ENCODE measurements at places on chromosomes 4 and X.

- no peak for DNase-seq
These were observed 596.5 kb upstream of the INTU start for GRCh38 chr4:127036296-127036695.

- DNase-seq = no peak
These were observed 95.1 kb downstream of the GPM6A start for GRCh38 chr4:175716961-175717360.

GRCh38 chrX:70338290-70338689 lies 48.4 kb downstream of the KIF4A start:
- DNase-seq = no peak

DNA sequence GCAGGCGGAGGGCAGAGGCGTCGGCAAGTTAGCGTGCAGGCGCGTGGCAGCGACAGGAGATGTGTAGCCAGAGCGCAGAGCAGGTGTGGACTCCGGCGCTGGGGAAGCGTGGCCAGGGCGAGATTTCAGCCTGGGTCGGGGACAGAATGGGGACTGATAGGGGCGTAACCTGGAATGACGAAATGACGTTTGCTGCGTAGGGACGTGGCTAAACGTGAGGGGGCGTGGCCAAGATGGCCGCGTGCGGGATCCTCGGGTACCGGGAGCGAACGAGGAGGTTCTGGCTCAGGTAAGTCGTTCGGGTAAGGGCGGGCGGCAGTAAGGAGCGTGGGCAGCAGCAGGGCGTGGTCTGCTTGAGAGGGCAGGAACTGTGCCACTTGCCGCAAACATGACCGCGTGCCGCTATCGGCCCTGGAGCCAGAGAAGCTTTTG lies 10.9 kb upstream of the CLTRN start:
- peak; percentile 43 for DNase-seq

DNA sequence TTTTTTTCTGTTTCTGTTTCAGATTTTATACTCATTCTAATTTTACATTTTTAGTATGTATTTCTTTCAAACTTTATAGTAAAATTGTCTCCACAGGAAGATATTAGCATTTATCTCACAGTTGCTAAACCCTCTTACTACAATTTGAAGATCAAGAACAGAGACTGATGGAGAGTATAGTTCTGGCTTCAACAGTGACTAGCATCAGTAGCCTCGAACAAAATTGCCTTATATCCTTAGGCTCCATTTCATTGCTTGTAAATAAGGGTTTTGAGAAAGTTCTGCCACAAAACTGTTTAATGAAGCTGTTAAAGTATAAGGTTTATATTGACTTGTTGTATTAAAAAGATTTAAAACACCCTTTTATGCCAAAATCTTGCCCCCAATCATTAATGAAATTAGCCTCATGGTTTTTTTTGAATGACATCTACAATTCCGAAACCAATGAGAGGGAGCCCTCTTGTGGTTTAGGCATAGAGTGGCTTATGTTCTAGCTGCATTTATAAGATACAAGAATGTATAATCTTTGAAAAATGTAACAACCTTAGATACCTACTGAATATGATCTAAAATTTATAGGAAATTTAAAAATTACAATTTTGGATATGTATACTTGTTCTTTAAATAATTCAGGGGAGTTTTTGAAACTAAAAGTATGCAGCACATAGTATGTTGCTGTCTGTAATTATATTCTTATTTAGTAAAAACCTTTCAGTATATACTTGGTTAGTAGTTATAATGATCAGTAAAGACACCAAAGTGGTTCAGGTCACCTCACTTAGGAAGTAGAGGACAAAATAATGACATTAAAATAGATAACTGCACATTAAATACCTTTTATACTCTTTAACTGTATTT lies 109.8 kb upstream of the HPGD start:
- DNase-seq = peak; percentile 16

- no peak for DNase-seq
These were observed 26.4 kb downstream of the TIGD2 start for GRCh38 chr4:89137695-89138094.

DNA sequence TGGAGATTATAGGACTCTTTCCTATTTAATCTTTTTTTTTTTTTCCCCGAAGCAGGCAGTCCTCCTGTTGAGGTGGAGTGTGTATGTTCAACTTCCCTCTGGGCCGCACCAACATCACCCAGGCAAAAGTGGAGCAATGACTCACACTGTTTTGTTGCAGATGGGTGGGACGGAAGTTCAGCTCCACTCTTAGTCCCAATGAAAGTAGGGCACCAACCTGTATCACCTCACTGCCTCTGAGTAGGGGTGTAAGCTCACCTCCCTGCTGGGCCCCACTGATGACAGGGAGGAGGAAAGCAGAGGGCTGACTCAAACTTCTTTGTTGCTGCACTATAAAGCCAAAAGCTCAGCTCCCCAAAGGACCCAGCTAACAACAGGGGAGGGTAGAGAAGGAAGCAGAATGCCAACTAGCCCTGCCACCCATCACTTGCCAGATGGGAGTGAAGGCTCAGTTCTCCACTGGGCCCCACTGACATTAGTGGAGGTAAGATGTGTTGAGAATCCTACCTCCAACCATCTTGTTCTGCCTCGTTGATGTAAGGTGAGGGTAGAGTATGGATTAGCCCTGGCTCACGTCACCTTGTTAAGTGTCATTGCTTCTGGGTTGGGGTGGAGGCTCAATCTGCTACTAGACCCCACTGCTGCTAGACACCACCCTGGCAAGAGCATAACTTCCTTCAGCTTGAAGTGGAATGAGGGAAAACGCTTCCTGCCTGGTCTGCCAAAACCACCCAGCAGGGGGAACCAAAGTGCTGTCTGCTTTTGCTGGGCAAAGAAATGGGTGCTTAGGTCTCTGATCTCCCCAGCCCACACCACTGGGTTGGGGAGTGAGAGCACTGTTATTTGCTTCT lies 14.1 kb downstream of the RPS6KA3 start:
- no peak for DNase-seq

DNA sequence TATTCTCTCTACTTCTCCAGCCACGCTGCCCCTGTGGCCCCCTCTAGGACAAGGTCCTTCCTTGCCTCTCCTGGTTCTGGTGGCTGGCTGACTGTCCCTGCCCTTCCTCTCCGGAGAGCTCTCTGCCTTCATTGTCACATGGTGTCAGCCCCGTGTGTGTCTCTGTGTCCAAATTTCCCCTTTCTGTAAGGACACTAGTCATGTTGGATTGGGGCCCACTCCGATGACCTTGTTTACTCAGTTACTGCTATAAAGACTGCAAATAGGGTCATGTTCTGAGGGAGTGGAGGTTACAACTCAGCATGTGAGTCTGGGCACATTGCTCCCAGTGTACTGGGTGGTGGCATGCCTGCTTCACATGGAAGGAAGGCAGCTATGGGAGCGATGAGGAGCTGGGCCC lies 129.5 kb upstream of the PSAPL1 start:
- no peak for DNase-seq

DNA sequence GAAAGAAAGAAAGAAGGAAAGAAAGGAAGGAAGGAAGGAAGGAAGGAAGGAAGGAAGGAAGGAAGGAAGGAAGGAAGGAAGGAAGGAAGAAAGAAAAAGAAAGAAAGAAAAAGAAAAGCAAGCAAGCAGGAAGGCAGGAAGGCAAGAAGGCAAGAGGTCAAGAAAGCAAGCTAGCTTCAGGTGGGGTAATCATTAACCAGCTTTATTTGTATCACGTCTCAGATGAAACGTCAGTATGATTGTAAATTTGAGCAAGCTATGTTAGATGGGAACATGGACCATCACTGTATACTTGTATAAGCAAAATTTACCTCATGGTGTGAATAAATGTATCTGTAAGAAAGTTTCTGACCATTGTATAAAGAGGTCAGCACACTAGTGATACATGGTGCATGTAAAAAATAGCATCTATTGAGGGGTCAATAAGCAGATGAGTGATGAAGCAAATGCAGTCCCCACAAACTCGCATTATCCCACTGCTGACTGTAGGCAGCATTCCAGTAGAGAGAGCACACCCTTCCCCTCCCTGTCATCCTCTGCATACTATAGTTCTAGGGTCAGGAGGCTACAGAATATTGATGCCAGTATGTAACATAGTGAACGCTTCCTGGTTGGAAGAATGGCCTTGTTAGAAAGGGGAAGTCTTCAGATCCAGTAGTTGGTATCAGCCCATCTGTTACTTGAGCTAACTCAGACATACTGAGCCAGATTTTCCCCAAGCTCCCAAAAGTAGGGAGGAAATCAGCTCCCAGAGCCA lies 16.5 kb upstream of the KLHL34 start:
- DNase-seq = no peak

DNA sequence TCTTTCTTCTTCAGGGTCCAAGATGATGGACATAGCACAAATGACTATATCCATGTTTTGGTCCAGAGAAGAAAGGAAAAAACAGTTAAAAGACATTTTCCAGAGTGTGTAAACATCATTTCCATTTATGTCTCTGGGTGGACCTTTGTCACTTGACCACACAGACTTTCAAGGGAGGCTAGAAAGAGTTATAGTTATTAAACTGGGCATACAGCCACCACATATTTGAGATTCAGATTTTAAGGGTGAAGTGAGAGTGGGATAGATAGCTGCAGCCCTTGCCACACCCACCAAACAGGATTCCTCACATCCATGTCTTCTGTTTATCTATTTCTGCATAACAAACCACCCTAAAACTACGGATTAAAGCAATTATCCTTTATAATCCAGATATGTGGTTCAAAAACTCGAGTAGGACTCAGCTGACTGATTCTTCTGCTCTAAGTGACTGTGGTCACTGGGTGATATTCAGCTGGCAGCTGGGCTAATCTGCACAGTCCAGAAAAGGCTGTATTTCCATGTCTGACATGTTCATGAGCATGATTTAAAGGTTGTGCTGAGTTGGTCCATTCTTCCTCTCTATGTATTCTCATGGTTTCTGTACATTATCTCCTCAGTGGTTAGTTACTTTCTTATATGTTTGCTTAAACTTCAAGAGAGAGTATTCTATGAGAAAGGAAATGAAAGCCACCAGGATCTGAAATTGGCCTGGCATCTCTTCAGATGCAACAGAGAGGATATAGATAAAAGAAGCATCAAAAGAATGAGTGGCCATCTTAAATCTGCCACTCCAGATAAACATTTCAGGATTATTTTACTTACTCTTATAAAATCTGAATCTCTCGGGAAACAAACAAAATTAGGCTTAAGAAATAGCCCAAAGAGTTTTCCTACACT lies 459.8 kb upstream of the CTSO start:
- no peak for DNase-seq

DNA sequence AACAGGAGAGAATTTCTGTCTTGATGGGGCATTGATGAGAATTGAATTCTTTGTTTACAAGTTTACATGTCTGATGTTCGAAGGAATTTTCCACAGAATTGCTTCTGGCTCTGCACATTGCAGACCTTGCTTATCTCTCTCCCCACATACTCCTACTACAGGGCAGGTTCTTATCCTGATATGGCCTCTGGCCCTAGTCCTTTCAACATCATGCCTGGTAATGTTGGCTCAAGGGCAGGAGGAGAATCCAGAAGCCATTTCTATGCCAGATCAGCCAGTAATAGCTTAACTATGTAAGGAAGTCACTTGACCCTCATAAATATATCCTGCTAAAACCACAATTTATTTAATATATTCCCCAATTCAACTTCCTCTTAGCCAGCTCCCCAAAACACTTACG lies 24.3 kb upstream of the TSPAN5 start:
- DNase-seq = no peak

- no peak for DNase-seq
These were observed 72.4 kb downstream of the APBB2 start for GRCh38 chr4:41141900-41142299.

DNA sequence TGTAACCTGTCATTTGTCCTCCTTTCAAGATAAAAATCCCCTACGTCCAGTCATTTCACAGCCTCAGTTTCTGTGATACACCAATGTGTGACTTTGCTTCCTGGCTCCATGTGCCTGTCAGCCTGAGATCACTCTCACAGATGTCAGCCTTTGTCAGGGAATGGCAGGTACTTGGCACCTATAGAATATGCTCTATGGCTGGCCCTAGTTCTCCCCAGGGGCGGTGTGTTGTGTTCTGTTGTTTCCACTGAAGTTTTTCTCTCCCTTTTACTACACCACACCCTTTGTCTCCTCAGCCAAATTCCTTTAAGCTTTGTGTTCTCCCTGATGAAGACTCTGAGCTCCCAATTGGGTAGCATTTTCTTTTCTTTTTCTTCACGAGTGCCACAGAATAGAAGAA lies 81.7 kb downstream of the ALPK1 start:
- no peak for DNase-seq

GRCh38 chr4:30399476-30399875 lies 320.7 kb upstream of the PCDH7 start:
- DNase-seq = no peak

DNA sequence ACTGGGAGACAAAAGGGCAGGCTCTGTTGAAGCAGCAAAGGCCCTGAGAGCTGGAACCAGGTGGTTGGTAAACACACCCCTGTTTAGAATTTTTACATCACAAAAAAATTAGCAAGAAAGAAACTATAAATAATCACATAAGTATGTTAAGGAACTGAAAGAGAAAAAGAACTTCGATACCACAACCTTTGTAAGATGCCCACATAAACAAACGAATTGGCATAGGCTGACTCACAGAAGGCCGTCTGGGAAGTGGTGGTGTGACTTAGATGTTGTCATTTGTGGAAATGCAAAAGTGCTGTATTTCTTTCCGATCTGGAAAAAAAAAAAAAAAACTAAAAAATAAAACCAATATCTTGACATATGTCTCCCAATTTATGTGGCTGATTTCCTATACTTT lies 235.1 kb downstream of the USP46 start:
- no peak for DNase-seq

- DNase-seq = peak; percentile 8
These were observed 201.4 kb downstream of the CCNG2 start for GRCh38 chr4:77358315-77358928.

- DNase-seq = no peak
These were observed 100.0 kb downstream of the ADAMTS3 start for GRCh38 chr4:72468904-72469502.

GRCh38 chr4:106056914-106057313 lies 161.6 kb downstream of the NPNT start:
- DNase-seq = no peak

- no peak for DNase-seq
These were observed 3.3 kb downstream of the SHROOM2 start for GRCh38 chrX:9789555-9789954.

DNA sequence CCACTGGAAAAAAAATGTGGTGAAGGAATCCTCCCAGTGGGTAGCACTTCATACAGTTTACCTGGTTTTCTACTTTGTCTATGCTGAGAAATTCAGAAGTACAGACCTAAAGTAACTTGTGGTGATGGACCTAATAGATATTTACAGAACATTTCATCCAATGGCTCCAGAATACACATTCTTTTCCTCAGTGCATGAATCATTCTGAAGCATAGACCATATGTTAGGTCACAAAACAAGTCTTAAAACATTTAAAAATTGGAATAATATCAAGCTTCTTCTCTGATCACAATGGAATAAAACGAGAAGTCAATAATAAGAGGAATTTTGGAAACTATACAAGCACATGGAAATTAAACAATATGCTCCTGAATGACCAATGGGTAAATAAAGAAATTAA lies 450.1 kb upstream of the INTU start:
- no peak for DNase-seq

- DNase-seq = no peak
These were observed 97.4 kb upstream of the MYOZ2 start for GRCh38 chr4:119038116-119038841.

GRCh38 chr4:175823015-175823742 lies 11.1 kb upstream of the GPM6A start:
- no peak for DNase-seq

GRCh38 chrX:154355094-154355775 lies 19.2 kb downstream of the FLNA start:
- no peak for DNase-seq

- DNase-seq = peak; percentile 73
These were observed 404.5 kb downstream of the GBA3 start for GRCh38 chr4:23097251-23097650.
